MM.1S (cell line): ENCODE measurements at places on chromosomes 7 and 10.

DNA sequence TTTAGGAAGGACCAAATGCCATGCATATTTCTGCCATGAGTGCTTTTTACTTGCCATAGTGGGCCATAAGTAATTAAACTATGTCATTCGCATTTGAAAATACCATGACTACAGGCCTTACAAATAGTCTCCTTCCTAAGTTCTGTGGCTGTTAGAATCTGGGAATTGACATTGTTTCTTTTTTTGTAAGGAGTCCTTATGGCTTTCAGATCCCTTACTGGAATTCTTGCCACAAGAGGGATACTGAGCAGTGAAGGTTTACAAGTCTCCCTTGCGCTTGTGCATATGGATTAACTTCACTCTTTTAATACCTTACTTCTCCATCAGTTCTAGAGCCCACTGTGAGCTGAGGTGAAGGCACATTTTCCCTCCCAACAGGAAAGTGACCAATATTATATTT, 166.0 kb downstream of the NRG3 start:
- no peaks in the 10 kb centered on the region for H3K27me3 ChIP-seq
- DNase-seq = no peak
- H3K36me3 ChIP-seq = no peaks in the 10 kb centered on the region
- no peak overlapping the region for H3K4me3 ChIP-seq

GRCh38 chr10:18497806-18498369, 153.5 kb downstream of the NSUN6 start:
- peaks cover 14% of the 10 kb centered on the region for H3K4me1 ChIP-seq
- no peaks in the 10 kb centered on the region for H3K27me3 ChIP-seq
- H3K27ac ChIP-seq = no peak overlapping the region
- no peak for DNase-seq
- no peak overlapping the region for H3K4me3 ChIP-seq

DNA sequence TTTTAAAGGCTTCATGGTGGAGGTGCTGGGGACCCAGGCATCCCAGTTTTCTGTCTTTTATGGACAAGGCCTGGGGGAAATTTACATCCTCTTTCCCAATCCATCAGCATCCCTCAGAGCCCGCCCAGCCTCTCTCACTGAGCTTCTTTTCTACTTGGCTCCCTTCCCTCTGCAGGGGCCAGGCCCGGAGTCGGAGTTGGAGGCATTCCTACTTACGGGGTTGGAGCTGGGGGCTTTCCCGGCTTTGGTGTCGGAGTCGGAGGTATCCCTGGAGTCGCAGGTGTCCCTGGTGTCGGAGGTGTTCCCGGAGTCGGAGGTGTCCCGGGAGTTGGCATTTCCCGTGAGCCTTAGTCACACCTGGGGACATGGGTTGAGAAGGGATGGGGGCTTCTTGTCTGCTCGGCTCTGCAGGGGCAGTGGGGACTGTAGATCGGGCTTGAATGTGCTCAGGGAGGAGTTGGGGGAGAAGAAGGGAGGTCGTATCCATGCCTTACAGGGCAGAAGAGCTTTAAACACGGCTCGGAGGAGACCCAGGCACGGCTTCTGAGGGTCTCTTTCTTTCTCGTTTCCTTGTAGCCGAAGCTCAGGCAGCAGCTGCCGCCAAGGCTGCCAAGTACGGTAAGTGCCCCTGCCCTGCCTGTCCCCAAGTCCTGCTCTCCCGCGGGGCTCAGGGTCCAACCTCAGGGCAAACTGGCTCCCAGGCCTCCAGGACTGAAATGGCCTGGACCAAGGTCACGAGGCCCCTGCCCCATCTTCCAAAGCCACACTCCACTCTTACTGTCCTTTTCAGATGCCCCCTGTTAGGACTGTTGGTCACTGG, 27.3 kb upstream of the LIMK1 start:
- H3K27me3 ChIP-seq = peaks cover 56% of the 10 kb centered on the region
- DNase-seq = no peak
- H3K4me3 ChIP-seq = no peak overlapping the region
- no peaks in the 10 kb centered on the region for H3K4me1 ChIP-seq

DNA sequence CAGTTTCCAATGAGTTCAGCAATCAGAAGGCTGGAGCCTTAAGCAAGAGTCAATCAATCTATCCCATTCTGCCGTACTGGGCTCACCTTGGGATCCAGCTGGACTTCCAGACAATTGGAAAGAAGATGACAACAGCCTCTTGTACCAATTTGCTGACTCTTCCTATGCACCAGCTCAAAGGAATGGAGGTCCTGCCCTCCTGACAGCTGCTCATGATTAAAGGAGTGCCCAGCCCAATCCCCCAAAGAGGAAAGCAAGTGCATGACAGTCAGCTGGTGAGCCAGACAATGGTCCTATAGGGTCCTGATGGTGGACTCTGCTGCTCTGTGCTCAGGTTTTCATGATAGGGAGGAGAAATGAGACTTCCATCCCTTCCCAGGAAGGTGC, 25.1 kb downstream of the VSTM4 start:
- no peak for DNase-seq
- H3K27ac ChIP-seq = no peak overlapping the region
- H3K36me3 ChIP-seq = no peaks in the 10 kb centered on the region
- H3K4me3 ChIP-seq = no peak overlapping the region
- H3K4me1 ChIP-seq = no peaks in the 10 kb centered on the region

GRCh38 chr10:82228701-82229100, 353.7 kb downstream of the NRG3 start:
- no peak for DNase-seq
- no peak overlapping the region for H3K4me3 ChIP-seq
- H3K36me3 ChIP-seq = no peaks in the 10 kb centered on the region
- H3K27me3 ChIP-seq = no peaks in the 10 kb centered on the region
- no peak overlapping the region for H3K27ac ChIP-seq

DNA sequence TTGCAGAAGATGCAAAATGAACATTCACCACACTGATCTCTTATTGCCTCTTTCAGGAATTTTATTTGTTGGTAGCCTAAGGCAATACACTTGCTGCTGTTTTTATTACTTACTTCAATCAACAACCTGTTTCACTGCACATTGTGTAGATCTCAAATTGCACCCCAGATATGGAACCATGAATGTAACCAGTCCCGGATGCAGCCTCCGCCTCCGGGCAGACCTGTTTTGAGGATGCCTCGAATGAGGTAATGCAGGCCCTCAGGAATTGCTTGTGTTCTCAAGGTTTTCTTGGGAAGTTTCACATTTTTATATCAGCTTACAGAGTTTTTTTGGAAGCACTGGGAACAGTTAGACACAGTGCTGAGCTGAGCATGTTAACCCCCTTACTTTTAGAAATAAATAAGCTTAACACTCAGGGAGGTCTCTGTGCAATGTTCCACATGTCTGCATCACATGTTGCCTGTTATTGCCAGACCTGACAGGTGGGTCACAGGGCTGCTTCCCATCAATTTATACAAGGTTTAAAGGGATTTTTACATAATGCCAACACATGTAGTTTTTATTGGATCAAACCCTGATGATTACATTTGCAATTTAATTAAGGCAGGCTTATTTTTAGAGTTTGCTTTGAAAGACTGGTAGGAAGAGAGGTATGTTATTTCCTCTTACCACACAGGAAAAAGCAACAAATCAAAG, 193.1 kb upstream of the POM121L12 start:
- H3K4me1 ChIP-seq = peaks cover 33% of the 10 kb centered on the region
- no peaks in the 10 kb centered on the region for H3K36me3 ChIP-seq
- no peak for DNase-seq
- H3K27ac ChIP-seq = peak overlapping the region; percentile 38; the same call in 1 of the 2 replicates

DNA sequence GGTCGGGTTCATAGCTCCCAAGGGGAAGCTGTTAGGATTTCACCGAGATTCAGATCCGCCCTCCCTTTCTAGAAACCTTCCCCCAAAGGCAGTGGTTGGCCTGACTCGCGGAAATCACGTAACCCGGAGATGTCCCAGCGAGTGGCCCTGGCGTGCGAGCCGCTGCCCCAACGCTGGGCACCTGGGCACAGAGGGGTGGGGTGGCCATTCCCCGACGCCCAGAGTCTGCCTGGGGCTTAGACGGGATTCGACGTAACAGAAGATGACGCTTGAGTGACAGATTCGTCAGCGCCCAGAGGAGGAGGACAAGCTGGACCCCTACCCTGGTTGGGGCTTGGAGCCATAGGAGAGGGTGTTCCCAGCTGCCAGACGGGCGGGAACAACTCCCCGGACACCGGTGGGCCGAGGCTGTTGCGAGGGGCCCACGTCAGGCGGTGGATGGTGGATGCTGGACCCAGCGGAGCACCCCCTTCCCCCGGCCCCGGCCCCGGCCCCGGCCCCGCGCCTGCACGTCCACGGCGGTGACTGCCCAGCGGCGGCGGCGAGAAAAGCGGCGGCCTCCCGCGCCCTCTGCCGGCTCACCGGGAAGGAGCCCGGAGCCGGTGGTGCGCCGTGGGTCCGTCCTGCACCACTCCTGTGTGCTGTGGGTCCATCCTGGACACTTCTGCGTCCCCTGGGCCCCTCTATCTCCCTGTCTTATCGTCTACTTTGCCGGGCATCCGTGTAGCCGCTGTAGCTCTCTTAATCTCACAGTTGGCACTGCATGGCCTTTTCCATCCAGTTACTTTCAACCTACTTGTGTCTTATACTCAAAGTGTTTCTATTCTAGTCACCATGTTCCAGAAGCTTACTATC, 35.4 kb upstream of the KNDC1 start:
- no peaks in the 10 kb centered on the region for H3K4me1 ChIP-seq
- H3K27ac ChIP-seq = no peak overlapping the region
- H3K27me3 ChIP-seq = peaks cover 5% of the 10 kb centered on the region
- H3K4me3 ChIP-seq = no peak overlapping the region
- H3K36me3 ChIP-seq = no peaks in the 10 kb centered on the region

DNA sequence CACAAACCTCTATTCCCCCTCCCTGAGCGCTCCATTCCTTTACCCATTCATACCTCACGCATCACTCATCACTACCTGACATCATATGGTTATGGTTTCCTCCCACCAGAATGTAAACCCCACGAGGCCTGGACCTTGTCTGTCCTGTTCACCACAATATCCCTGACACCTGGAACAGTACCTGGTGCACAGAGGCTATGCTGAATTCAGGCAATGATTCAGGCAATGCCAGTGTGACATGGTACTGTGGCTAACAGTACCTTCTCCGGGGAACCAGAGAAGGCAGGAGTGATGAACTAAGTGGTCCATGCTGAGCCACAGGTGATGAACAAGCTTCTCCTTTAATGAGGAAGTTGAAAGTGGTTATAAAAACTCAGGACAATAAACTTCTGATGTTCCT, 202.5 kb upstream of the PLXNA4 start:
- no peaks in the 10 kb centered on the region for H3K27me3 ChIP-seq
- no peak overlapping the region for H3K27ac ChIP-seq

DNA sequence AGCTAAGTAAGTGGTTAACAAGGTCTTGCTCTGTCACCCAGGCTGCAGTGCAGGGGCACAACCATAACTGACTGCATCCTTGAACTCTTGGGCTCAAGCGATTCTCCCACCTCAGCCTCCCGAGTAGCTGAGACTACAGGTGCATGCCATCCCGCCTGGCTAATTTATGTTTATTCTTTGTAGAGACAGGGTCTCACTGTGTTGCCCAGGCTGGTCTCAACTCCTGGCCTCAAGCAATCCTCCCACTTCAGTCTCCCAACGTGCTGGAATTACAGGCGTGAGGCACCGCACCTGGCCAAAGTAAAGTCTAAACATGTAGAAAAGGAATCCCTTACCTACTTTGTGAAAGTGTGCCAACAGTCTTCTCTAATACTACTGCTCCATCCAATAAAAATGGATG, 17.9 kb downstream of the PARD3 start:
- H3K27ac ChIP-seq = no peak overlapping the region
- H3K4me3 ChIP-seq = no peak overlapping the region
- no peak for DNase-seq
- H3K4me1 ChIP-seq = no peaks in the 10 kb centered on the region

DNA sequence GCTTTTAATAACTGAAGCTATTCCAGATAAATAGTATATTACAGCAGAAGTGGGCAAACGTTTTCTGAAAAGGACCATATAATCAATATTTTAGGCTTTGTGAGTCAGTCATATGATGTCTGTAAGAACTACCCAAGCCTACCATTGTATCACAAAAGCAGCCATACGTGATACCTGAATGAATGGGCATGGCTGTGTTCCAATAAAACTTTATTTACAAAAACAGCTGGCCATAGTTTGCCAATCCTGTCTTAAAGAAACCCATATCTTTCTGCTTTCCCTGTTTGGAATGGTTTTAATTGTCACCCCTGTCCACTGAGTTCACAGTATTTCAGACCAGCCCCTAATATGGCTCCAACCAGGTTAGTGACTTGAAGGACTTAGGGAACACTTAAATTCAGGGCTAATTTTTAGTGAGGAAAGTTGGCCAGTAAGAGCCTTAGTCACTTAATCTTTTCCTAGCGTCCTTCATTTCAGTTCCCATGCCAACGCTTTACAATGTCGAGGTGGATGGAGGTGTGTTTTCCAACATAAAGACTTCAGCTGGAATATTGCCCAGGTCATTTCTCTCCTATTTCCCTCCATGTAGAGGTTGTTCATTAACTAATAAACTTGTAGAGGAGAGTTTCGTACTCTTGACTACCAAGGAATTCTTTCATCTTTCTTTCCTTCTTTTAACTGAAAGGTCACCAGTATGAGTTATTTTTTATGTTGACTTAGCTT, 184.5 kb downstream of the TRIL start:
- no peak for DNase-seq
- H3K4me1 ChIP-seq = no peaks in the 10 kb centered on the region
- no peak overlapping the region for H3K4me3 ChIP-seq
- no peaks in the 10 kb centered on the region for H3K27me3 ChIP-seq
- H3K27ac ChIP-seq = no peak overlapping the region

DNA sequence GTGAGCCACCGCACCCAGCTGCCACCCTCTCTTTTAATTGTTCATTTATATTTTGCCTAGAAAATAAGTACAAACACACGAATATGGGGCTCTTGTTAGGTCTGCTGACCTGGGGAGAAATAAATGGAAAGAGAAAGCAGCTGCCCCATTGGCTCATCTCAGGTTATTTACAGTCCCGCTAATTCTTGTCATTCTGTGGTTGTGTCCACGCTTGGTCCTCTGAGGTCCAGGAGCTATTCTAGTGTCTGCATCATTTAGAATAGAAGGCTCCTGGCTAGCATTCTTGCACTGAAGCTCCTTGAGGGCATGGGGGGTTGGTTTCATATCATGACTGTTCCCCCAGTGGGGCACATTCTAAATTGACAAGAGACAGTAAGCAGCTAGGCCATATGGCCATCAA, 128.5 kb downstream of the TACC2 start:
- no peak overlapping the region for H3K4me3 ChIP-seq
- no peaks in the 10 kb centered on the region for H3K27me3 ChIP-seq
- H3K4me1 ChIP-seq = no peaks in the 10 kb centered on the region
- no peaks in the 10 kb centered on the region for H3K36me3 ChIP-seq
- no peak overlapping the region for H3K27ac ChIP-seq
- DNase-seq = no peak

DNA sequence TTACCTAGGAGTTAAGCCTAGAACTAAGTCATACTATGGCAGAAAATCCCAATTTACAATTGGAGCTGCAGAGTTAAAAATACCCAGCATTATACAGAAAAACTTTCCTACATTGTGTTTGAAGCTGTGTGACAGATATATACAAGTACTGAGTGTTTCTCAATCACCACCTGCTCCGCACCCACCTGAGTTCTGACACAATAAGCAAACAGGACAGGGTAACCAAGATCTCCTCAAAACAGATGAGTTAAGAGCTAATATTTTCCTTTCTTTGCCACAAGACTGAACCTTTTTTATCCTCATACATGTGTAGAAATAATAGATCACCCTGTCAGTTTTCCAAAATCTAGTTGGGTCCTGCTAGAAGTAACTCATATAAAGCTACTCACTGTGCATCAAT, 186.3 kb downstream of the DOCK4 start:
- H3K27ac ChIP-seq = no peak overlapping the region
- H3K27me3 ChIP-seq = no peaks in the 10 kb centered on the region
- no peaks in the 10 kb centered on the region for H3K4me1 ChIP-seq
- H3K36me3 ChIP-seq = no peaks in the 10 kb centered on the region

GRCh38 chr7:156128496-156128895, 316.2 kb upstream of the SHH start:
- H3K36me3 ChIP-seq = no peaks in the 10 kb centered on the region
- H3K4me3 ChIP-seq = no peak overlapping the region
- H3K27ac ChIP-seq = no peak overlapping the region
- H3K4me1 ChIP-seq = no peaks in the 10 kb centered on the region
- H3K27me3 ChIP-seq = peaks cover 73% of the 10 kb centered on the region
